ENCODE measurements at places on chromosomes 5 and 9. TPM values are rescaled to one million over a fixed set of nuclear protein-coding genes. Genes with fewer than 3 reads are reported as not detected.

Gene SH3TC2
- total RNA-seq, result 1.2 TPM

Gene PCDHGA7
- total RNA-seq, result 1.7 TPM

Gene AK3
- 52.4 TPM for total RNA-seq

Gene TPPP
- total RNA-seq, result 14.4 TPM

Gene POU5F2
- total RNA-seq, result 2.3 TPM

All from left lung (tissue), 14 donors.